ENCODE measurements at places on chromosomes 1 and 21.

DNA sequence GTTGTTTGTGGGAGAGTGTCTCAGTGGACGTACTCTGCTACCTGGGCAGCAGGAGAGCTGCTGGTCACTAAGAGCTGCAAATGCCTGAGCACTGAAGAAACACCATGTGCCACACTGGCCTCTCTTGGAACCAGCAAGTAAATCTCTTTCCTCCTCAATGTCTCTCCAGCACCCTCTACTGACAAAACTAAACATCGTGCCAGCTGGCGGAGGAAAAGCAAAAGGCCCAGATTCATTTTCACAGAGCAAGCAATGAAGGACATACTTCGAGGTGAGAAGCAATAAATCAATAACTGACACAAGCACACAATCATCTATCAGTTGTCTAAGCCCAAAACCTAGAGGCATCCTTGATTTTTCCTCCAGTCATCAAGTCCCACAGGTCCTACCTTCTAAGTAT lies 78.1 kb downstream of the RERE start:
- DNase-seq: no peak

DNA sequence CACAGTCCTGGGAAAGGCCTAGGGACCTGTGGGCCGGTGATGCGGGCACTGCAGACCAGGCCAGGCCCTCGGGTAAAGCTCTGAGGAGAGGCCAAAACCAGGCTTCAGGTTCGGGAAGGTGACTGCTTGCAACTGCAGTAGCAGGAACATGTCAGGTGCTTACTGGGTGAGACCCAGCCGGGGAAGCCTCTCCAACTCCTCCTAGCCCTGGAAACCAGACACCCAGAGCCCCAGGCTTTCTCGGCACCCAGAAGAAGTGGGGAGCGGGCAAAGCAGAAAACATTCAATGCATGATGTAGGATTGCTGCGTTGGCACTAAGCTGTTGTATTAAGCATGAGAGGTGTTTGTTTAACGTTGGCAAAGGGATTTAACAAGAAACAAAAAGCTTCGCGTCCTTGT lies 20.2 kb upstream of the GNPAT start:
- DNase-seq: no peak

GRCh38 chr1:50425376-50426107 lies 2.3 kb upstream of the DMRTA2 start:
- DNase-seq: no peak

GRCh38 chr21:16304174-16305095 lies 574.7 kb downstream of the USP25 start:
- no peak for DNase-seq

DNA sequence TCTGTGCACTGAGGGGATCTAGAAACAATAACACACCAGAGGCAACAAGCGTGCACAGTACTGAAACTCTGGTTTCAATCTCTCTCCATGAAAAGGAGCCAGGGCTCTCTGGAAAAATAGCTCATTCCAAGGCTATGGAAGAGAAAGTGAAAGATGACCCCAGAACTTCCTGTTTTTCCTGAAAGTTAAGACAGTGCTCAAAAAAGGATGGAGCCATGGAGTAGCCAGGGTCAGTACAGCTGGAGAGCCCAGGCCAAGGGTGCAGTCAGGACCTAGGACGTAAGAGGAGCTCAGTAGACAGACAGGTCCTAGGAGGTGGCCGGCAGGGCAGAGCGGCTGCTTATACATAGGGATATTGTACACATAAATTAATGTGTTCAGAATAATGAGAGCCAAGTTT lies 19.1 kb downstream of the NOL9 start:
- no peak for DNase-seq

- no peak for DNase-seq
Observed at GRCh38 chr1:31822766-31823165, 6.9 kb upstream of the SPOCD1 start.
